ENCODE measurements at places on chromosomes 12 and 14.

- no peak for DNase-seq
These were observed 112.8 kb downstream of the TXNDC16 start for GRCh38 chr14:52439476-52439875.

DNA sequence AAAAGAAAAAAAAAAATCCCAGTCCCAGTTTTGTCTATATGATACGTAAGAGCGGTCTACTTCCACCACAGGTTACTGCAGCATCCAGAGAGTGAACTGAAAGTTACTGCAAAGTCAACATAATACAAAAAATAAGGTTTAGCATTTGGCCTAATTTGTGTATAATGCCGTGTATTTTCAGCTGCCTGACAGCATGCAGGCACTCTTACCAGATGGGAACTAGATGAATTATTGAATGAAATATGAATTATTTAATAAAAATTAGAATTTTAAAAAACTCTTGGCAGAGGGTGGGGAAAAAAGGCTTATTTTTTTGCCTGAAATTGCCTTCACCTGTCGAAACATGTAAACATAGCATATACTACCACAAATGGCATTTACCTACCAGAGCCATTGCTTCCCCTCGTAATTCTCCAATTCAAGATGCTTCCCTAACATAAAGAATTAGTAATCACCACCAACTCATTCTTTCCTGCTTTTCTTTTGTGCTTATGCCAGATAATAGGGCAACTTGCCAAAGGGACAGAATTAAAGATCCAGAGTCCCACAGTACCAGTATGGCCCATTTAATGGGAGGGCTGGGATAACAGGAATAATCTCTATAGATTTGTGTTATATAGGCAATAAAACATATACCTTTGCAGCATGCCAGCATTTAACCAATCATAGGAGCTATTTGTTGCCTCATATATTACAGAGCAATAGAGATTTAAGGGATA is 31.1 kb downstream of the ATF7 start:
- DNase-seq, result no peak

DNA sequence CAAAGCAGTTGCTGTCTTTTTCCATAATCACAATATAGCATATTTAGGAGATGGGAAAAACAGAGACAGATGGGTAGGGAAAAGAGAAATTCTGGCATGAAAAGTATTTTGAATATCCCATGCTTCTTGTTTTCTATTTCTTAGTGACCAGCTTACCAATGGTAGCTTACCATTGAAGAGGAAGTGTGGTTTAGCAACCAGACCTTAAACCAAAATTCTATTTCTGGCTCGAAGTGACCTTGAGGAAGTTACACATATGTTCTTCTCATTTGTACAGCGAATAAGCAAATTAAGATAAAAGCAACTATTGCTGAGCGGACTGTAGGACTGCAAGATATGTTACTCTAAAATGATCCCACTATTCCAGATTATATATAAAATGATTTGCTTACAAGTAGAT is 82.9 kb downstream of the FGD4 start:
- DNase-seq, result no peak

DNA sequence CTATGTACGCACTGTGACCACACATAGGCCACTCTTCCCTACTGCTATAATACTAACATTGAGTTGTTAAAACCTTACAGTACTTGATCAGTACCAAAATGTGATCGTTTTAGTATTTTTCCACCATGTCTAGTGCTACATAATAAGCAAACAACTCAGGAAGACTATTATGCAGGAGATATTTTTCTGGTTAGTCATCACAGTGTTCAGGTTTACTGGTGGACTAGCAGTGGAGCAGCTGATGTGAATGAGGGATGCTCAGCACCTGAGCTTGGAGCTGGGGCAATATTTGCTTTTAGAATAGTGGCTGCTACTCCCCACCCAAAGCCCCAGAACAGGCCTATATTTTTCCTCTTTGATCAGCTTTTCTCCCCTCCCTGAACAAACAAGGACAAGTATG is 513.1 kb downstream of the KCNH5 start:
- DNase-seq, result no peak

DNA sequence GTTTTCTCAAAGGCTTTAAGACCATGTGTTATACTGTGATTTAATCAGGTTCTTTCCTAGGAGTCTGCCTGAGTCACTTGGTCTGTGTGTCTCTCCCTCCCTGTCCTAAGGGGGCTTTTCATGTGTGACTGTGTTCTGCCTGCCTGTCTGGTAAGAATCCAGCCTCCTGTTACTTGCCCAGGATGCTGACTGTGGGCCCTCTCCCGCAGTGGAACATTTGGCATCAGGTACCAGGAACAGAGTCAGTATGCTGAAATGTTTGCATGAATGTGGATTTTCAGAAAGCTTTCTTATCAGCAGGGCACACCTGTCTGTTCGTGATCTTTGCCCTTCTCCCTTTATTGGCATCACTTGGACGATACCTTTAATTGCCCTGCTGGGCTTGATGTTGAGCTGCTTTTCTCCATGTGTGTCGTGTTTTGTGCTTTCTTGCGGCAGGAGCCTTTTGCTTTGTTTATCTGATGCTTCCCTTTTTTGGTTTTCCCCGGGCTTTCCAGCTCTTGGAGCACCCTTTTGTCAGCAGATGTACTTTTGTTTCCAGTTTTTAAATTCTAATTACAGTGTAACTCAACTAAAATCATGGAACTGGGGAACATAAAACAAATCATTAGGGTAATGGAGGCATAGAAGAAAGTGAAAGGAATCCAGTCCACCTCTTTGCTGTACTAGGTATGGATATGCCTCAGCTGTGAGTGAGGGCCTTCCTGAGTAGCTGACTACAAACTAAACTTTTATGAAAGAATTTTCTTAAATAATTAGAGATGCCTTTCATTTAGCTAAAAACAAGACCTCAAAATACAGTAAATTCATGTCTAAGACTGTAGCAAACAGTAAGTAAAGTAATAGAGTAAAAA is 72.5 kb downstream of the TRAF3 start:
- DNase-seq, result no peak

- DNase-seq, result peak; percentile 68
These were observed 357.3 kb upstream of the MIS18BP1 start for GRCh38 chr14:45610318-45610717.

DNA sequence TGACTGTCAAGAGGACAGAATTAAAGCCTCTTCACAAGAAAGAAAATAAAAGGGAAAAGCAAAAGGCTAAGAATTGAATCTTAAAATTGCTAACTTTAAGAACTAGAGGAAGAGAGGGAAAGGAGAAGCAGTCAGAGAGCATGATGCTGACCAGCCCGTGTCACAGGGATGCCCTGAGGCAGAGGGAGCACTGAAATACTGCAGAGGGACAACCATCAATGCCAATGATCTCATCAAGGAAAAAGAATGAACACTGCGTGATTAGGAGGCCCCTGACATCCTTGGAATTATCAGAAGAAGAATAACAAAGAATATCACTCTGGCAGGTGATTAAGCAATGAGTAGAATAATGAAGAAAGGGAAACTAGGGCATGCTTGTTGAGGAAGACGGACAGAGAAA is 252.2 kb upstream of the GRIP1 start:
- DNase-seq, result no peak

GRCh38 chr12:57133013-57133569 is 4.8 kb downstream of the LRP1 start:
- DNase-seq, result no peak

DNA sequence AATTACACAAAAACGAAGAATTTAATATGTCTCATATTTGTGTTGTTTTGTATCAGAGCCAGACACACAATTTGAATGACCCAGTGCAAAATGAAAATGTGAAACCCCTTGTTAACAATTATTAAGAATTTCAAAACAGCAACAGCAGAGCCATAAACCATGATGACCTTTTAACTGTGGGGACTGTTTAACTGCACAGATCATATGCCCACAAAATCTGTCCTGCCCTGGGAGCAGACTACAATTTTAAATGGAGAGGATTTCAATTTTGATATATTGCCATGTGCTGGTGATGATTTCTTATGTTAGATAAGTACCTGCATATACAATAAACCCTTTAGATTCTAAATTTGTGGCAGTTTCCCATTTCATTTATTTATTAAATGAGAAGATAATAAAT is 455.5 kb upstream of the MGAT4C start:
- DNase-seq, result no peak

GRCh38 chr12:32116897-32117296 is 10.2 kb downstream of the BICD1 start:
- no peak for DNase-seq

GRCh38 chr12:131854861-131855476 is 26.8 kb downstream of the MMP17 start:
- DNase-seq, result no peak

DNA sequence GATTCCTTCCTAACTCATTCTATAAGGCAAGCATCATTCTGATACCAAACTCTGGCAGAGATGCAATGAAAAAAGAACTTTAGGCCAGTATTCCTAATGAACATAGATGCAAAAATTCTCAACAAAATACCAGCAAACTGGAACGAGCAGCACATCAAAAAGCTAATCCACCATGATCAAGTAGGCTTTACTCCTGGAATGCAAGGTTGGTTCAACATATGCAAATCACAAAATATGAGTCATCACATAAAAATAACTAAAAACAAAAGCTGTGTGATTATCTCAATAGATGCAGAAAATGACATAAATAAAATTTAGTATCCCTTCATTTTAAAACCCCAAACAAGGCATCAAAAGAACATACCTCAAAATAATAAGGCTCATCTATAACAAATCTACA is 98.9 kb downstream of the ACSS3 start:
- no peak for DNase-seq

- peak; percentile 95 for DNase-seq
These were observed 43.2 kb downstream of the PLEKHG7 start for GRCh38 chr12:92745856-92746550.

DNA sequence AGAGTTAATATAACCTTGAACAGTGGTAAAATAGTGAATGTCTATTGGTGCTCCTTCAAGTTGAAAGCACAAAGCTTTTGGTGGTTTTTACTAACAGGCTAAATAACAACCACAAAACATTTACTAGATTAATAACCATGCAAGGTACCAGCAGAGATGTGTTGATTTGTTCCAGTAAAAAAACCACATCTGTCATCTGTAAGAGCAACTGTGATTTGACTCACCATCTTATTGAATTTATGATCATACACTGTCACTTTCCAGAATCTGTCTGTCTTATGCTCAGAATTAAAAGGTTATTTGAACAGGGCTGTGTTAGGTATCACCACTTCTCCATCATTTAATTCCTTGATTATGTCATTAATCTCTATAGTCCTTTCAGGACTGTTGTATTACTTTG is 107.0 kb upstream of the PTHLH start:
- no peak for DNase-seq

- peak; percentile 17 for DNase-seq
These were observed at the start of gene CLMN for GRCh38 chr14:95319312-95320077. TSS of gene CLMN (minus strand) at chr14:95319908. CDS start at chr14:95319792, 116 bp downstream.

Measured in RKO (cell line).